Subcutaneous preadipocyte (primary cell): ENCODE measurements at places on chromosomes 1 and 21. TPM values are rescaled to one million over a fixed set of nuclear protein-coding genes. Genes with fewer than 3 reads are reported as not detected.

NBPF4 gene
- not detected in 2 replicates for total RNA-seq

NEK2 gene
- total RNA-seq: 18.4 and 24.4 TPM in 2 replicates

MASP2 gene
- total RNA-seq: 0.20 TPM in 1 of 2 replicates, not detected in the other

TSHB gene
- not detected in 2 replicates for total RNA-seq

USP1 gene
- 17.6 and 31.7 TPM in 2 replicates for total RNA-seq

ZMPSTE24 gene
- 47.8 and 56.5 TPM in 2 replicates for total RNA-seq
